ENCODE measurements at places on chromosomes 1 and 21.
A peak's percentile ranks its signal among the peaks of the same experiment; 100 is the strongest.

GRCh38 chr1:94982398-94982797 is 55.5 kb upstream of the CNN3 start:
- DNase-seq, result no peak

DNA sequence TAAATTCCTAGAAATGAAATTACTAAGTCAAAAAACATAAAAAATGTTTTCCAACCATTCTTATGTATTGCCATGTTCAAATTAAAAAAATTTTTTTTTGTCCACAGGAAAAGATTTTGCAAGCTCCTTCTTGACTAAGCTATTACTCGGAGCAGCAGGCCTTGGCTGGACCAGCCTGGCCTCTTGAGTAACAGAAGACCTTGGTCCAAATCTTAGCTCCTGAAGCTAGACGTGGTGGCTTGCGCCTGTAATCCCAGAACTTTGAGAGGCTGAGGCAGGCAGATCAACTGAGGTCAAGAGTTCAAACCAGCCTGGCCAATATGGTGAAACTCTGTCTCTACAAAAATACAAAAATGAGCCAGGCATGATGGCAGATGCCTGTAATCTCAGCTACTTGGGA is 77.6 kb downstream of the CLSTN1 start:
- no peak for DNase-seq

GRCh38 chr1:1554926-1555915 is 14.8 kb upstream of the TMEM240 start:
- peak; percentile 55 for DNase-seq

- DNase-seq, result peak; percentile 41
Measured at GRCh38 chr1:160163615-160164014, 12.2 kb downstream of the ATP1A4 start.

- no peak for DNase-seq
Measured at GRCh38 chr1:56057466-56058405, 521.6 kb downstream of the PLPP3 start.

DNA sequence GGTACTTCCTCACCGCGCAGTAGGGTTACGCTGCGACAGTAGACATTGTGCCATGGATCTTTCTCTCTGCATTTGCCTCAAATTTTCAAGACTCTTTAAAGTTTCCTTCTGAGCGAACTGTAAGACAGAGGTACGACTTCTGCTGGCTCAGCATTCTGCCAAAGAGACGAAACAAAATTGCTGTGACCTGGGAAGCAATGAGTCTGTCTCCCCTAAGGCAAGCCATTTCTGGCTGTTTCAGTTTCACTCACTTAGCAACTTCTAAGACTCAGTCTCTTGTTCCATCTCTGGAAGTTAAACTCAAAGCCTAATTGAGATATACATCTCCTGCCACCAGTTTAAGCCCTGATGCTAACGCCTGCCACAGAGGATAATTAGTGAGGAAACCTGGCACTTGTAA is 510.9 kb upstream of the DAB1 start:
- no peak for DNase-seq

DNA sequence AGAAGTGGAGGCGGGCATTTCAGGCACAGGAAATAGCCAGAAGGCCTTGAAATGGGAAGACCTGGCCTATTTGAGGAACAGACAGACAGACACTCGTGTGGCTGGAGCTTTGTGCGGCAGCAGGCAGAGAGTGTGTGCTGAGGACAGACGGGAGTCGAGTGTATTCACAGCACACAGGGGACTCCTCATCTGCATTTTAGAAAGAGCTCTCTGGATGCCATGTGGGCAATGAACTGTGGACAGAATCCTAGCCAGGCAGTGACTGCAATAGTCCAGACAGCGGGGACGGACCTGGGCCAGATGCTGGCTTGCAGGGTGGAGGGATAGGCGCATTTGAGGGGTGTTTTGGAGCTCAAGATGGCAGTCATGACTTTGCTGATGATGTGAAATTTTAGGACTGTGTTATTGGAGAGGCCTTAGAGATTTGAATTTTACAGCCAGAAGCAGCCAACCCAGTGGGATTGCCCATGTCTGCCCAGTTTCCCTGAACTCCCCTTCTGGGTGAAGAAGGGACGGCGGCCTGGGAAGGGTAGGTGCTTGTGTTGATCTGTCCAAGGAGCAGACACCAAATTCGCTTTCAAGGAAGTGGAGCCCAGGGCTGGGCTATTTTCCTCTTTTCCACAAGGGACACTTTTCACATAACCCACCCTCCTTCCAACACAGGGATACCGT is 43.7 kb downstream of the CHAF1B start:
- DNase-seq, result no peak

DNA sequence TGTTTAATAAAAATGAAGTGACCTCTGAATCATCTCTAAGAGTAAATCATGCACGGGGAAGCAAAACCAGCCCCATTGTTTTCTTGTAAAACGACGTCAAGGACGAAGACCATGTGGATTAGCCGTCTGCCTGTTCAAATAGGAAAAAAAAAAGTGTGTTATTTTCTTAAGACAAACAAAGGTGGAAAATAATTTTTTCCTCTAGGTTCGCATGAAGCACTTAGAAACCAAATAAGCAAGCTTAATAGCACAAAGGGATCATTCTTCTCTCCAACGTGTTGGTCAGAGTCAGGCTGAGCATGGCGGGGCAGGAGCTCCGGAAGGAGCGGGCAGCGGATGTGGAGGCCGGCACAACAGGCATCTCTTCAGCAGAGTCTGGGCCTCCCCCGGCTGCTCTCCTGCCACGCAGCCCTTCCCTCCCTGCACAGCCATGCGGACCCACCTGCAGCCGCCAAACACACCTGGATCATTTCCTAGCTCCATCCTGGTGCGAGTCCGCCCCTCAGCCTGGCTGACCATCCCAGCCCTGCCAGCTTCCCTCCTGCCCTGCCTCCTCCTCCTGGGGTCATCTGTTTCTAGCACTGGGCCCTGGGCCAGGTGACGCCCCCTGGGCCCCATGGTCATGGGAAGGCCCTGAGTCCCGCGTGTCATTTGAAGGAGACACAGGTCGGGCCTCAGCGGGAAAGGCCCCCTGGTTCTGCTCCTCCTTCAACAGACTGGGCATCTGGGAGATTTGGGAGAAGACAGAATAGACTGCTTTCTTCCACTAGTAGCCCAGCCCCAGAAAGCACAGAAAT is 40.2 kb downstream of the MX1 start:
- DNase-seq, result no peak

- no peak for DNase-seq
Measured at GRCh38 chr1:1250786-1251284, 4.3 kb upstream of the C1QTNF12 start.

DNA sequence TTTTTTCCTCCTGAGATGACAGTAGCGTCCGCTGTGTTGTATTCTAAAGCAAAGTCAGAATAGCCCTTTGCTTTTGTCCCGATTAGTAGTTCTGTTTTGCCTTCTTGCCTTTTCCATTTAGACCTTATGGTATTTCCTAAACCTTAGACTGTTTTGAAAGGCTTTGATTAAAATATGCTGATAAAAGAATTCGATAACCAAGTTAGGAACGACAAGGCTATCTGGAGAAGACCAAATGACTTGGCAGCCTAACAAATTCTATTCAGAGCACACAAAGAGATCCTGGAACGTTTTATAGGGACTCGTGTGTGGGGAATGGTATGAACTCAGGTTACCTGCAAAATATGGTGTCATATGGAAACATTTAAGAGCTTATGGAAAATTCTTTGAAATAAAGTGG is 42.9 kb downstream of the NFIA start:
- no peak for DNase-seq

DNA sequence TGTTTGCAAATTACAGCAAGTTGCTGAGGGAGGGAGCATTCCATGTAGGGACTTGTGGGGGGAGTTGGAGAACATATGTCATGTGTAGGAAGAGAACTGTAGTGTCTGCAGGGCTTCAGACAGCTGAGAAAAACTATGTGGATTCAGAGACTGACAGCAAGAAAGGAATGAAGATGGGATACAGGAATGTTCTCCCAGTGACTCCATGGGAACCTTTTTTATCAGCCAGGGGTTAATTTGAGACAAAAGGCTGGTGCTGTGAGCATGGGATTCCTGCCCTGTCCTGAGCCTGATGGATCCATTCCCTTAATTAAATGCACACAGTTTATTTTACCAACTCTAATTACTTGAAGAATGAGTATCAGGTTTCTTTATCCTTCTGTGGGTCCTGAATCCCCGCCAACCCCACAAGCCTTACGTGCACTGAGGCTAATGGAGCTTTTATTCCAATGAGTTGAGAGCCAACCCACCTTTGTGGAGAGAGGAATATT is 26.5 kb upstream of the PLXNA2 start:
- no peak for DNase-seq

DNA sequence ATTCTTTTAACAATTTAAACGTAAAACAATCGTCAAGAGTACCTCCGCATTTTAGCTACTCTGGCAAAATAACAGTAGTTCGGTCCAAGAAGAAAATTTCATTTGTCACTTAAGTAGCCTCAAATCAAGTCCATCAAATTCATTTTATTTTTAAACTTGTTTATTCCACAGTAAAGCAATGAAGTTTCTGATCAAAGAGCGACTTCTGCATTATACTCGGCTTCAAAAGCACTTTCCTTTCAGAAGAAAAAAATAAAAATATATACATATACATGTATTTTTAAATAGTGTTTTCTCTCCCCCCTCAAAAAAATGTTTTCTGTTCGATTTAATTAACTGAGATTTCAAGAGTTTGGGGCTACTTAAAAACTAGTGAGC is 115.0 kb downstream of the RERE start:
- no peak for DNase-seq

GRCh38 chr1:239744851-239745250 is 346.8 kb upstream of the FMN2 start:
- DNase-seq, result no peak

DNA sequence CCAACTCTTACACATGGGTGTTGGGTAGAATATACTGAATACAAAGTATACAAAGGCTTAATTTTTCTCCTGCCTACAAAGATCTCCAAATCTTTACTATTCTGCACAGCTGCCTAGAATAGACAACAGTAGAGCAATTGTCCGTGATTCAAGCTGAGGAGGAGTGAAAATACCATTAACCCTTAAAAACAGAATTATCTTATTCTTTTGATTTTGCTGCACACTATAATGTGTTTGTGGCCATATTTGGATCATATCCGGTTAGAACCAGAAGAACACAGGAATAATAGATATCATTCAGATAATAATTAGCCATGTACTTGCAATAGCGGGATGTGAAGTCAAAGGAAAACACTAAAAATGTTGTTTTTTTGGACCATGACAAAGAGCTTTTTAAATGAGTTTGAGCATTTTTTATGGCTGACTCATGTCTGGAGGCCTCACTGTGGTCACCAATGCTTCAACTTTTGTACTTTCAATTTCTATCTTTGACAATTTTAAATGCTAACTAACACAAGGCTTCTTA is 197.6 kb upstream of the FOXD3 start:
- DNase-seq, result peak; percentile 80

DNA sequence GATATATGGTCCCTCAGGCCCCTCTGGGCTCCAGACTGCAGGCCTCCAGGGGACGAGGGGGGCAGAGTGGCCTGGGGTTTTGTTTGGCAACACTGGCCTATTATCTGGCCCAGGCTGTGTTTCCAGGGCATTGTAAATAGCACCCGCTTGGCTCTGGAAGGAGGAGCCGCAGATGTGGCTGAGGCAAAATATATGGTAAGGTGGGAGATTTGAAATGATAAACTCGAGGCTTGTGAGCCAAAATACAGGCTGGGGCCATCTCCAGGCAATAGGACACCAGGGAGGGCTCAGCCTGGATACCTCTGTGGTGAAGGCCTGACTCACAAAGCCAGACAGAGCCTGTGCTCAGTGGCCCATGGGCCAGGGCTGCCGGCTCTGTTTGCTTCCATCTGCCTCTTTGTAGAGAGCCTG is 14.0 kb downstream of the NAV1 start:
- DNase-seq, result peak; percentile 33

DNA sequence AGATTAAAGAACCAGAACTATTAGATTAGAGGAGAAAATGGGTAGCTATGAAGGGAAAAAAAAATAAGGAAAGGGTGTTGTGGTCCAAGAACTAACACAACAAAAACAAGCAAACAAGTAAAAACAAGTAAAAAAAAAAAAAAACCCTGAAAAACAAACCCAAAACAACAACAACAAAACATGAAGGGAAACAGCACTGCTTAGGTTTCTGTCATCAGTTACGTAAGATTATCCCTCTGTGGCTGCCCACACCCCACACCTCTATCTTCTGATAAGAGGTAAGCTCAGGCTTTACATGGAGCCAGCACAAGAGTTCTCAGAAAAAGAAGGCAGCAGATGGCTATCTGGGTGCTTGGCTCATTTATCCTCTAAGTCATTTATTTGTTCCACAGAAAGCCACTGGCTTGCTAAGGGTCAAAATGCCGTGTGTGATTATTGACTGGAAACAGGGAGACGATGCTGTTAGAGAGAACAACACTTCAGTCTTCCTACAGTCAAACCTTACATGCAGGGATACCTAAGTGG is 57.5 kb downstream of the KIAA0319L start:
- no peak for DNase-seq

GRCh38 chr1:54929700-54930099 is 42.7 kb upstream of the DHCR24 start:
- no peak for DNase-seq

DNA sequence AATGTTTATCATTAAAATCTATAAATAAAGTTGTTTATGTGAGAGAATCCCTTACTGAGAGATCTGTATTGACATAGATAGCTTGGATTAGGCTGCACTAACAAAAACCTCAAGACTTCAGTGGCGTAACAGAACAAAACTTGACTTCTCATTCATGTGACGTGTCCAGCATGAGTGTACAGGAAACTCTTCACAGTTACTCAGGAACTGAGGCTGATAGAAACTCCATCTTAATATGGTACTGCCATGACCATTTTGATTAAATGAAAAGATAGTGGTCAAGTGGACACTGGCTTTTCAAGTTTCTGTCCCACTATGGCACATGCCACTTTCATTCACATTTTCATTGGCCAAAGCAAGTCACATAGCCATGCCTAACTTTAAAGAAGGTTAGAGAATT is 3.7 kb downstream of the ST3GAL3 start:
- peak; percentile 93 for DNase-seq

GRCh38 chr1:205925736-205926135 is 17.5 kb downstream of the SLC26A9 start:
- peak; percentile 86 for DNase-seq

- peak; percentile 19 for DNase-seq
Measured at GRCh38 chr1:151058692-151059091, 730 bp downstream of the CDC42SE1 start.

GRCh38 chr1:165759095-165759494 is 9.6 kb downstream of the TMCO1 start:
- DNase-seq, result no peak

- no peak for DNase-seq
Measured at GRCh38 chr1:182682898-182683501, 1.4 kb downstream of the RGS8 start.

DNA sequence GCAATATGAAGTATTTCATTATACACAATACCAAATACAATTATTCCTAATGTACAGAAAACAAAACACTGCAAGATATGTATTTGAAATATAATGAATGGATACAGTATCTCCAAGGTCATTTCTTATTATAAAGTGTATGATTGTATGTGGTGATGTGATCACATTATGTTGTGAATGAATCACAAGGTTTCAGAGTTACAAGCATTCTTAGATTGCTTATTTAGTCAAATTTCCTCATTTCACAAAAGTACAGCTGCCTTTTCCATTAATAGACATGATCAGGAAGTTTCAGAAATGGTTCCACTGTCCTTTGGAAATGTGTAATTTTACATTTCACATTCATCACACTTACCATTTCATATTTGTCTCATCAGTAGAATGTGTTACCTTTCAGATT is 28.3 kb upstream of the NEK7 start:
- DNase-seq, result peak; percentile 27

- DNase-seq, result no peak
Measured at GRCh38 chr1:214844319-214844718, 238.2 kb upstream of the KCNK2 start.
